GF-D8 (cell line): ENCODE measurements at places on chromosomes 4 and X.

DNA sequence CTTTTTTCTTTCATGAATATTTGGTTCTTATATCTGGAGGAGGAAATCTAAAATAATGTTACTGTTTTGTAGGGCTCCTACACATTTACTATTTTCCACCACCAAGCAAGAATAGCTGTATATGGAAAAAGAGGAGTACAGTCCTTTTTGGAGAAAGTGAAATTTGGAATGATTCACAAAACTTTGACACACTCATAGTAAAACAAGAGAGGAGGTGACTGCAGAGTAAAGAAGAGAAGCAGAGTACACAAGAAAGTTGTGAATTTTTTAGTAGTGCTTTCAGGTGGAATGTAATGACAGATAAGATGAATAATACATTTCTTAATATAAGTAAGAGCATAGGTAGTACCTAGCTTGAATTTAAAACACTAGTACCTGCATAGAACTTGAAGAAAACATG is 41.3 kb upstream of the UGT2B4 start:
- no peak for DNase-seq

GRCh38 chr4:6732441-6733357 is 16.7 kb downstream of the BLOC1S4 start:
- DNase-seq = peak; percentile 2

DNA sequence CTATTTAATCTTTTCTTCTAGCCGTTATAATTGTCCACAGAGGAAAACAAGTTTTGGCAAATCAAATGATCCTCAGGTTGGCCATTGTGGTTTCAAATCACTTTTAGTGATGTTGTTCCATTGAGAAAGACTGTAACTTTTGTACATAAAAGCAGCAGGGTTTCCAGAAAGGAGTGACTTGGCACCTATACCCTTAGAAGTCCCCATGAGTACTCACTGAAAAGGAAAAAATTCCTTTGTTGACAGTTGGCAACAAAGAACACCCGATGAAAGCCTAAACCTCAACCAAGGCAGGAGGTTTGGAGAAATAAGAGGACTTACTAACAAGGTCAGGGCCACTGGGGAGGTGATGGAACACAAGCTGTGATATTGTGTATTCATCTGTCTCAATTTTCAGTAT is 474.4 kb downstream of the RAPGEF2 start:
- no peak for DNase-seq

DNA sequence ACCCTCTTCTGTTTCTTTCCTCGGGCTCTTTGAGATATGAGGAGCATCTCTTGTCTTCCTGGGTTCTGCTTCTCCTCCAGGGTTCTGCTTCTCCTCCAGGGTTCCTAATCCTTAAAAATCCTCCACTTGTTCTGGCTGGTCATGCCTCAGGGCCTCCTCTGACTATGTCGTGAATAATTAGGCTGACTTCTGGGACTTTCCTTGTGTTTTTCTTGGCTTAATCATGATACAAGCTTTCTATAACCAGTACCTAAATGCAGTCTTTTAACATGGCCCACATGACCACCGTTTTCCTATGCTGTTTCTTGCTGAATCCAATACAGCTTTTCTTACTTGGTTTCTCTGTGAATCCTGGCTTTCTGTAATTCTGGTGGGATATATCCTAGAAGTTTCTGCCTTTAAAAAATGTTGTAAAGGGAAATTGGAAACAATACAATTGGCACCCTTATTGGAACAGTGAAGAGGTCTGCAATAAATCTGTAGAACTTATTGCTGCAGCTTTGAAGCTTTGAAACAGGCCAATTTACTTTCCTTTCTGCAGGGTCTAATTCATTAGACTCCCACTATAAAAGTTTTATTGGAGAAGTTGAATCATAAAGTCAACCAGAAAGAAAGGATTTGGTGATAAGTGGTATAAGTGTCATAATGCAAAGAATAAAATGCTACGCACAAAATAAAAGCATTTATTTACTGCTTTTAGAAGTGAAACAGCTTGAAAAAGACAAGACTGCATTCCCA is 213.1 kb downstream of the UGT8 start:
- no peak for DNase-seq

DNA sequence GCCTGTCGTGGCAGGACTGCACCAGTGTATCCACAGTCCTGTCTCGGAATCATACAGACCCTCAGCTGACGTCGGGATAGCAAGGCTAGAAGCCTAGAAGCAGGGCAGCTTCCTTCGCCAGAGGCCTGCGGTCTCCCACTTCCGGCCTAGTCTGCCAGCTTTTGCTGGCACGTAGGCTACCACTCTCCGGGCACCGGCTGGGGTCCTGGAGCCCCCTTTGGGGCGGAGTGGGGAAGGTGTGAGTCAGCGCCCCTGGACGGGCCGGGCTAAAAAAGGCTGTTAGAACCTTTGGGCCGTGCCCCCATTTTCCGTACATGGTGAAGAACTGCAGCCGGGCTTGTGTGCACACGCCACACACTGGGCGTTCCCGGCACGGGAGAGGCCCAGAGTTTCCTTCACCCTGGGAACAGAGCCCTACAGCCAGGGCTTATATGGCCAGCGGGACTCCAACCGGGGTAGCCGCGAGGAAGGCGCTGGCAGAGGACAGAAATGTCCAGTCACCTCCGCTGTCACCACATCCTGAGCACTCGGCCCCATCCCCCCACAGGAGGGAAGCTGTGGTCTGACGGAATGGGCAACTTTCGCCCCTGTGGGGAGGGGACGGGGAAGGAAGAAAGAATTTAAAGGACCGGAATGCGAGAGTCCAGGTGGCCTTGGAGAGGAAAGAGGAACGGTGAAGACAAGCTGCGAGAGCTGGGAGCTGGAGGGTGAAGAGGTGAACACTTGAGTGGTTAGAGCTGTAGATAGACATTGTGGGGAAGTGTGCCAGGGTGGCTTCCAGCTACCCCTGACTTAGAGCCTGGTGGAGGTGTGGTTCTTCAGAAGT is 4.6 kb downstream of the MAGIX start:
- peak; percentile 88 for DNase-seq

DNA sequence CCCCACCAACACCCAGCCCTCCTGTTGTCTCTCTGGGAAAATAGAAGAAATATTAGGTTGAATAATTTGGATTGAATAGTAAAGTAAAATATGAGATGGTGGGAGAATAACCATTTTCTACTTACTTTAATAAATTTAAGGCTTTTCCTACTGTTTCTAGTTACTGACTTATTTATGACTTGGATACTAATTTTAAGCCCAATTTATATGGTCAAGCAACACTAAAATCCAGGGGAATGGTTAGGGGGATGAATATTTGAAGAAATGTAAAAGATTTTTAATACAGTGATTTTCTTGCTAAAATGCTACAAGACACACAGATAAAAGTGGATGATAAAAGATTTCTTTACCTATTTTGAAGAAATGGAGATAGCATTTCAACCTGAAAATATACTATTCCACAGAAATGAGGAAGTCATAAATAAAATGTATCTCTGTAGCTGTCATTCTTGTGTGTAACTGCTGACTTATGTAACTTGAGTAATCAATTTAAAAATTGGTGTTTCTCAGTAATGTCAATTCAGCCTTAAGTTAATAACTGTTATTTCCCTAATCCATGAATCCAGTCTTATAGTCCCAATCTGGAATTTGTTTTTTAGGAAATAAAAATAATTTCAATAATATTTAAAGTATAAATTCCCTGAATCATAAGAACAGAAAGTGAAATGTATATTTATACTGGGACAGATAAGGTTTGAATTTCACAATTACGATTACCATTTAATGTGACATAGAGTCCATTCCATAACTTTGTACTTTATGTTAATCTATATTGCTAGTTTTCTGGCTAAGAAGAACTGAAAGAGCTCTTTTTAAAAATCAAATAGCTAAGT is 24.3 kb upstream of the IL2 start:
- DNase-seq = no peak

- DNase-seq = no peak
These were observed 473.4 kb downstream of the INPP4B start for GRCh38 chr4:142372530-142373260.

- no peak for DNase-seq
These were observed 38.8 kb downstream of the CLCN3 start for GRCh38 chr4:169658975-169659715.

GRCh38 chr4:26075583-26075982 is 161.6 kb downstream of the SMIM20 start:
- DNase-seq = peak; percentile 46

GRCh38 chr4:104975617-104976016 is 171.1 kb upstream of the TET2 start:
- no peak for DNase-seq

GRCh38 chrX:87706134-87706533 is 188.5 kb downstream of the KLHL4 start:
- DNase-seq = no peak

DNA sequence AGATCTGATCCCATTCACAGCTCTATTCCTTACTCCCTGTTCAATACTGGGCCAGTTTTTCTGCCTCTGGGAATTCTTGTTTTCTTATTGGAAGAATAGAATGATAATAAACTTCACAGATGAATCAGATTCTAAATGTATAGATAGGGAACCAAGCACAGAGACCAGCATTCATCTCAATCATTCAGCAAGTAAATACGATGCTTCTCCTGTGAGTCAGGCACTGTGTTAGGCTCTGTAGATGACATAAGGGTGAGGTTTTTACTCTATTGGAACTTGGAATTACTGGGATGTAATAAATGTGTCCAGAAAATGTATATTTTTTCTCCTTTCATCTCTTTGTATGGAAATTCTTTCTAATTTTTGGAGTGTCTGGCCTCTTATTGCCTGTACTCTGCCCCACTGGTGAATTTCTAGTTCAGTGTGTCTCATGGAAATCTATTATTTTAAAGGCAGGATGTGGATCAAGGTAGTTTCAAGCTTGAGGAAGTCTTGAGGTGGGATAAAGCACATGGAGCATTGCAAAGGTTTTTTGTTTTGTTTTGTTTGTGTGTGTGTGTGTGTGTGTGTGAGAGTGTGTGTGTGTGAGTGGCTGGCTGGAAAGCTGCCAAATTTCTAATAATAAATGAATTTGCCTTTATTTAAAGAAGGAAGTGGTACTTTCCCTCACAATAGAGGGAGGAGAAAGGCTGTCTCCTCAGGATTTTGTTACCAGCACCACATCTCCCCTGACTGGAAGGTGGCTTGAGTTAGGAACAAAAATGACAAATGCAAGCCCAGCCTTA is 117.9 kb upstream of the HS3ST1 start:
- no peak for DNase-seq

DNA sequence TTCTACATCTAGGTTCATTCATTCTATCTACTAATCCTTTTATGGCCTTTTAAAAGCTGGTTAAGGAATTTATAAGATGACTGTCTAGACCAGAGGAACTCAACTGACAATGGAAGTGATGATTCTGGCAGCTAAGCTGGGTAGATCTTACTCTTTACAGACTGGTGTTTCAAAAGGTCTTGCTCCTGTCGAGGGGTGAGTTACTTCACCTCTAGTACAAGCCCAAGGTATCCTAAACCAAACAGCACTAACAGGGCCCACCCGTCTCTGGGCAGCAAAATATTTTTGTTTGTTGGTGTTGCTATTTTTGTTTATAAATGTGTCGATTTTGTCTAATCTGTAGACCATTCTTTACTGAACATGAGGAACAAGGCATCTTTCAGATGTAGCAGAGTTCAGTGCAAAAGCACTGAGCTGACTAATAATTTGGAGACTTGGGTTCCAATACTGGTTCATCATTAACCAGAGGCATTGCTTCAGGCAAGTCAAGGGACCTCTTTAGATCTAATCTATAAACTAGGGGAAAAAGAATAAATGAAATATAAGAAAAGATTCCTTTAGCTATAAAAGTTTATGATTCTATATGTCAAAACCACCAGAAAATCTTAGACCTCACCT is 90.3 kb upstream of the FRG1 start:
- DNase-seq = no peak

GRCh38 chrX:151416579-151416978 is 19.6 kb downstream of the VMA21 start:
- no peak for DNase-seq

DNA sequence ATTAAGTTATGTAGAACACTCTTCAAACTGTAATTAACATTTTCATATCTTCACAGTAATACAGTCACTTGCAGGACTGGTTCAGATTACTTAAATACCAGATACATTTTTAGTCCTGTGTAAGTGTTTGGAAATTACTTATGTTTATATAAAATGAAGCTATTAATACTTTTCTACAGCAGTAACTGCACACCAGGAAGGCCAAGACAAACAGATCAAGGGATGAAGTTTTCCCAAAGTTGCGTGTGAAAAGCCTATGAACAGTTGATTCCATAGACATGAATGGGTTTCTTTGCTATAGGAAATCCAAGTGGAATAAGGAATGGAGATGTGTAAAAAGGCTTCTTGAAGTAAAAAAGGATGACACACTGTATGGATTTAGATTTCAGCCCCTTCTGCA is 28.9 kb upstream of the DRP2 start:
- no peak for DNase-seq

- DNase-seq = no peak
These were observed 34.8 kb downstream of the DOCK11 start for GRCh38 chrX:118530219-118530911.

- DNase-seq = no peak
These were observed 91.7 kb downstream of the SLC10A6 start for GRCh38 chr4:86757468-86757867.

DNA sequence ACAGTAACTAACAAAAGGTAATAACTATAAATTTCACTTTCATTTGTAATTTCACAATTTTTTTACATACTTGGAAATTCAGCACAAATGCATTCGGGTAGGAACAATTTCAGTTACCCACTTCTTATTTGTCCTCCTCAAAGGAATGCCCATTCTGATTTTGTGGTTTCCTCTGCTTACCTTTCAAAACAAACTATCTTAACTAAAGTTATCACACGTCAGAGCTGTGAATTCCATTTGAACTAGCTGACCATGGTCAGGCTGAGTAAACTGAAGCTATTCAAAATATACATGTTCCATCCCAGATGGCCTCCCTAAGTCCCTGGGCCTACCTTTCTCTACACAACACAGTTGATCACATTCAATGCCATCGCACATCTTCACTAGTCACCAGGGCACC is 4.5 kb downstream of the CTPS2 start:
- no peak for DNase-seq

DNA sequence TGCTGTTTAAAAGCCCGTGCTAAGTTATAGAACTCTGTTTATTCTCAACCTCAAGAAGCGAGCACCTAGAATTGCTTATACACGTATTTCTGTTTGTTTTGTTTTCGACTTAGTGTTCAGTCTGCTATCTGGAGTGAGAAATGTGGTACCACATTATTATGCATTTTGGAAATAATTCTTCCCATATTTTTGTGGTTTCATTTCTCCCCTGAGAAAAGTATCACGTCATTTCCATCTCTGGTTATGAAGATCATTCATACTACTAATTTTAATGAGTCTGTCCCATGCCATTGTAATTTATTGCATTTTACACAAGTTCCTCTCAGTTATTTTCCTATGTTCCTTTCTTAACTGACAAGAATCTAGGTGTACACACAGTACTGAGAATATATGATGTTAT is 186.0 kb downstream of the DCHS2 start:
- DNase-seq = no peak

DNA sequence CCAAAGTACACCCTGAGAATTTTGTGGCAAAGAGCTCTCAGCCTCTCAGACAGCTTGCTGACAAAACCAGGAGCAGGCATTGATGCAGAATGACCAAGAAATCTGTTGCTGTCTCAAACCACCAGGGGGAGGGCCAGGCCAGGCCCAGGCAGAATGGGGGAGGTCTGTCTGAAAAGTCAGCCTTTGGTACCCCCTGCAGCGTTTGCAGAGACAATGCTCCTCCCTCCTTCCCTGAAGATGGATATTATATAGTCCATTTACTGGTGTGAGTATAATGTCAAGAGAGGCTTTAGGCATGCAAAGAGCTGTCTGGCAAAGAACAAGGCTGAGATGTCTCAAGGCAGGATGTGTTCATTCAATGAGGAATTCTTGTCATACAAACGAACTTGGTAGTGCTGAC is 52.9 kb upstream of the TRPC5OS start:
- DNase-seq = no peak
